ENCODE measurements at places on chromosomes 4 and X.

DNA sequence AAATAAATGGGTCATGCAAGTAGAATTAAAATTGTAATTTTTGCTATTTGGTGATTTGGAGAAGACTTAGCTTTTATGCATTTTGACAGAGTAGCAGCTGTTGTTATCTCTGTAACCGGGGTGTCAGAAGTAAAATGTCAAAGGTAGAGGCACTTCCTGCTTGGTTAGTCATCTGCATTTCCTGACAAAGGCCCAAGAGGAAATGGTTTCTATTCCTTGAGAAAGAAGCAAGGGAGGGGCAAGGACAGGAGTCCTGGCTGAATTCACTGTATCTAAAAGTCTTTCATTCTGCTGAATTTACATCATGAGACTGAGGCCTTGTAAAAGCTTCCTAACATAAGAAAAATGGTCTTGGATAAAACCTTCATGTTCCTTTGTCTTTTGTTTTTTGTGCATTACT lies 550.9 kb upstream of the BOD1L1 start:
- peak; percentile 46 for DNase-seq

- DNase-seq: peak; percentile 90
Observed at GRCh38 chrX:2325076-2325784, 175.5 kb downstream of the DHRSX start.

DNA sequence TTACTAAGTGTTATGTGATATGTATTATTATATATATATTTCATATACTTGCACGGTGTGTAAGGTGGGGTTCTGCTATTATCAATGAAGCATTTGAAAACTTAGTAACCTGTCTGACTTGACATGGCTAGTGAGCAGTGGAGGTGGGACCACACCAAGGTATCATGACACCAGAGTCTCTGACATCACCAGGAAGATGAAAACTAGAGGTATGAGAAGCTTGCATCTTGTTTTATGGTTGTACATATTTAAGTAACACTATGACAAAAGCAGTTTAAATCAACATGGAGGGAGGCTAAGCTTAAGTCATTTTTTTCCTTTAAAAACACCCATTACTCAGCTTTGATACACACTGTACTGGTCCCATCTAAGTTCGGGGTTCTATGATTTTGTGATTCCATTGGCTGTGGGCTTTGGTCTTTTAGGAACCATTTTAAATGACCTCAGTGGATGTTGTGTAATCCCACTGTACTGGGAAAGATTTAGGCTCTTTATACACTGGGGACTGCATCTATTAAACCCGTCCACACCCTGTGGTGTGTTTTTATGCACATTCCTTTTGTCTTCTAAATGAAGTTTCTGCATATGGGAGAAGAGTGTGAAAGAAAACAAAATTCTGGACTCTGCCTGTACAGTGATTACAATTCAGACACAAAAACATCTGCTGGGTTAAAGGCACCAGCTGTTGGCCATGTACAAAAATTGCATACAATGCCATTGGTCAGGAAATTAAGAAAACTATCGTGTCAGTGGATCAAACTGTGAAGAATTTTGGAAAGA lies 570.6 kb downstream of the SPRY1 start:
- no peak for DNase-seq

DNA sequence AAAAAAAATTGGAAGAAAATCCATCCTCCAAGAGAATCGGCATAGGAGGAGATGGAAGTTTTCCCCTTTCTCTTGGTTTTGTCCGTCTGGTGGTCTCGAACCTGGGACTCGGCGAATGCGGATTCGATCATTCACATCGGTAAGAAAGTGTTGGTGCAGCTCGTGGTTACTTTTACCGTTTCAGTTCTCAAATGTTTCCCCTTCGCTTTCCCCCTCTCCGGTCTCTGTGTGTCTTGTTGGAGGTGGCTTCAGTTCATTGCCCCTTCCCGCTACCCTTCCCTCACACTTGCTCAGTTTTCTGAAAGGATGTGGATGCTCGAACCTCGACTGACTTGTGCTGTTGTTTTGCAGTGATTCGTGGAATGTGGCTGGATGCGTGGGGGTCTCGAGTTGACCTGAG lies 840 bp downstream of the GRID2 start:
- DNase-seq: peak; percentile 16

GRCh38 chr4:48250980-48251379 lies 18.7 kb downstream of the TEC start:
- no peak for DNase-seq

- DNase-seq: no peak
Observed at GRCh38 chrX:70423936-70424675, 992 bp downstream of the GDPD2 start.

DNA sequence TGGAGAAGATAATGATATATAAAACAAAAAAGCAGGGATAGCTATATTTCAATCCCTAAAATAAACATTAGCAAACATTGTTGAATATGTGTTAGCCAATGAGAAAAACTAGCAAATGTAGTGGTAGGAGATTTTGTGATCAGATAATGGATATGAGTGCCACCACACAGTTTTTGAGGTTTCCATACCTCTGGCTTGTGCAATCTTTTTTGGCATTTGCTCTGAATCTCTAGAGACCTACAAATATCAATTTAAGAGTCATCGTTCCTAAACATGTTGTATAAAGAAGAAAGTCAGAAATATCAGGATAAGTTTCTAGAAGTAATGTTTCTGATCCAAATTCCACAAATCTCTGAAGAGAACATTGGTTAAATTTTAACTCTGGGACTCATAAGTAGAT lies 308.7 kb downstream of the PDGFC start:
- no peak for DNase-seq

DNA sequence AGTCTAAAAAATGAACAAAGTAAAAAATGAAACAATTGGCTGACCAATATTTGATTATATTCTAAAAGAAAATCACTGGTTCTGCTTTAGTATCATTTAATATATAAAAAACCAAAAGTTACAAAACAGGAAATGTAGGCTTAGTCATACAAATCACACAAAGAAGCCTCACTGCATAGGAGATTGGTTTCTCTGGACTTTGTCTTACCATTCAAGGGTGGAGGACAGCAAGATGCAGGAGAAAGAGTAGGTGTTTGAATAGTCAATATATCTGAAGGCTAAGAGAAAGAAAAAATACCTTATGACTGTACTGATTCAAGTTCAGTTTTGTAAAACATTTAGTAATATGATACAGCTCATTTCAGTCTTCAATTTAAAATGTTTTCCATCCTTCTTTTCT lies 28.6 kb upstream of the TAF9B start:
- DNase-seq: no peak

DNA sequence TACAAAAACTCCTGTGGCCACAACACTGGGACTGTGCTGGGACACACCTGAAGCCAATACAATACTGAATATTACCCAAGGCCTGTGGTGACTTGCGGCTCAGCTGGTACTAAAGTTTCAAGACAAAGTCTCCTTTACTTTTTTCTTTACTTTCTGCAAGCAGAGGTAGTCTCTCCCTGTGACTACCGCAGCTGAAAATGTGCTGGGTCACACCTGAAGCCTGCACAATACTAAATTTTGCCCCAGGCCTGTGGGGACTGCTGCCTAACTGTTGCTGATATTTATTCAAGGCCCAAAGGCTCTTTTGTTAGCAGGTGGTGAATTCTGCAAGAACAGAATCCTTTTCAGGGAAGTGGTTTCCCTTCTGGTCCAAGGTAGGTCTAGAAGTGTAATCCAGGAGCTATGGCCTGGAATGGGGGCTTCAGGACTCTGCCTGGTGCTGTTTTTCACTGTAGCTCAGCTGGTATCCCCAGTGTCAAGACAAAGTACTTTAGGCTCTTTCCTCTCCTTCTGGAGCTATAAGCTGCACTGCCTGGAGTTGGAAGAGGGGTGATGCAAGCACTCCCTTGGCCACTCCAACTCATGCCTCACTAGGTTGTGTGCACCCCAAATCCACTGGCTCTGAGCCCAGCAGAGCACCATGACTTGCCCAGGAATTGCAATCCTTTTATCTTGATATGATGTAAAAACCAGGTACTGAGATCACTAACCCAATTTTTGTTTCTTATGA lies 489.4 kb downstream of the TECRL start:
- DNase-seq: no peak

- DNase-seq: no peak
Observed at GRCh38 chr4:125459531-125459930, 144.8 kb downstream of the FAT4 start.

DNA sequence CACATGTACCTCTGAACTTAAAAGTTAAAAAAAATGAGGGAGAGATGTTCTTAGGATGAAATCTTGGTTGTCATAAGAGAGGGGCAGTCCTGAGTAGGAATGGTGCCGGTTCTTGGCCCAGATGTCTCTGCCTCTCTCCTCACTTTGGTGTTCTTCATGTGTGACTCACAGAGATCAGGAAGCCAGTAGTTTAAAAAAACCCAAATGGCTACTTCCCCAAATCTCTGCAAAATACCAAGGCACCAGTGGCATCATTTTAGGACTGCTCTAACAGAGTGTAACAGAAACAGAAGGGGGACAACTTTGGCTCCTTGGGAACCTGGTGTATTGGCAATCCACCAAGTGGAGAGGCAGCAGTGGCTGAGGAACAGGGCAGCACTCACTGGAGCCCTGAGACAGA lies 116.8 kb downstream of the SCD5 start:
- DNase-seq: no peak

- no peak for DNase-seq
Observed at GRCh38 chr4:153494562-153494961, 28.4 kb downstream of the TMEM131L start.

- no peak for DNase-seq
Observed at GRCh38 chr4:15992167-15992485, 29.2 kb upstream of the FGFBP2 start.

DNA sequence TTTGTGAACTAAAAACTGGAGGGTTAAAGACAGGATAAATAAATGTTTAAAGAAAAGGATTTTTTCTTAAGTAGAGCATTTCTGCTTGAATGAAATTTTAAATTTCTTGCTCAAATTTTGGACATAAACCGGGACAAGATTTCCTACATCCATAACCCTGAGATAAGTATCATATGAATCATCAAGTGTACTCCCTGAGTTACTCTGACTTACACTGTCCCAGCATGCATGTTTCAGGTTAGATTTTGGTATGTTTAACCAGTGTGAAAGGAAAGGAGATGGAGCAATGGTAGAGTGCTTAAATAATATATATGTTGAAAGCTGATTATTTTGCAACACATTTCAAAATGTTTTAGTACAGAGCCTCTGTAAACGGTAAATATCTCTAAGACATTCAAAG lies 175.2 kb downstream of the ADGRL3 start:
- DNase-seq: peak; percentile 7

DNA sequence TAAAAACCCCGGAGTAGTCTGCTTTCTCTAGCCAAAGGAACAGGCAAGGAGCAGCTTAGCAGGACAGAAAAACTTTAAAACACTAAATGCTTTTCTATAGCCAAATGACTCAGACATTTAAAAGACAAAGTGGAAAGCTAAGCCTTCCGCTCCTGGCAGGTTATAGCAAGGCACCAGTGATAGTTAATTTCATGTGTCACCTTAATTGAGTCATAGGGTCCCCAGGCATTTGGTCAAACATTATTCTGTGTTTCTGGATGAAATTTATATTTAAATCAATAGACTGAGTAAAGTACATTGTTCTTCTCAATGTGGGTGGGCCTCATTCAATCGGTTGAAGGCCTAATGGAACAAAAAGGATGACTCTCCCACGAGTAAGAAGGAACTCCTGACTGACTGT lies 885.7 kb upstream of the ADGRL3 start:
- peak; percentile 16 for DNase-seq

DNA sequence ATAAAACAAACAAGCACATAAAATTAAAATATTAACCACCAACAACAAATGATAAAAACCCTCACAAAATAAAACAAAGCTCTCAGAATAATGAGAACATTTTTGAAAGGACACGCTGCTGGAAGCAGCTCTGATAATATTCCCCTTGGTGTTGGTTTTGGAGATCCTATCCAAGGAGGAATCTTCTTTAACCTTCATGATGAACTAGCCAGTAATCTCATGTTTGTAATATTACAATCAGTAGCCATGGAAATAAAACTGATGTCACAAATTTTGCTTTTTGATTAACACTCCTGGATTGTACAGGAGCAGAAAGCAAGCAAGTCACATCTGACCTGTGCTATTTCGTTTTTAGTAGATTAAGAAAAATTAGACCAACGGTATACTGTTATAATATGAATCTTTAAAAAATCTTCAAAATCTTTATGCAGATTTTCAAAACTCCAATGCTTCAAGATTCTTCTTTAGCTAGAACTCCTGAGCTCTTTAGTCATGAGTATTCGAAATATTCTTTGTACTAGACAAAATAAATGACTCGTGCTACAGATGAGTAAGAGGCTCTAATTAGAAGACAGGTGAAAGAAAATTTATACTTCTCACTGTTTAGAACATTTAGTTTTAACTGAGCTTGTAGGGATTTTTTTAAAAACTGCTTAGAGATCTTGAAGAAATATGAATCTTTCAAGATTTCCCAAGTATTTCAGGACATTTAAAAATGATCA lies 154.1 kb downstream of the RASL11B start:
- DNase-seq: no peak

DNA sequence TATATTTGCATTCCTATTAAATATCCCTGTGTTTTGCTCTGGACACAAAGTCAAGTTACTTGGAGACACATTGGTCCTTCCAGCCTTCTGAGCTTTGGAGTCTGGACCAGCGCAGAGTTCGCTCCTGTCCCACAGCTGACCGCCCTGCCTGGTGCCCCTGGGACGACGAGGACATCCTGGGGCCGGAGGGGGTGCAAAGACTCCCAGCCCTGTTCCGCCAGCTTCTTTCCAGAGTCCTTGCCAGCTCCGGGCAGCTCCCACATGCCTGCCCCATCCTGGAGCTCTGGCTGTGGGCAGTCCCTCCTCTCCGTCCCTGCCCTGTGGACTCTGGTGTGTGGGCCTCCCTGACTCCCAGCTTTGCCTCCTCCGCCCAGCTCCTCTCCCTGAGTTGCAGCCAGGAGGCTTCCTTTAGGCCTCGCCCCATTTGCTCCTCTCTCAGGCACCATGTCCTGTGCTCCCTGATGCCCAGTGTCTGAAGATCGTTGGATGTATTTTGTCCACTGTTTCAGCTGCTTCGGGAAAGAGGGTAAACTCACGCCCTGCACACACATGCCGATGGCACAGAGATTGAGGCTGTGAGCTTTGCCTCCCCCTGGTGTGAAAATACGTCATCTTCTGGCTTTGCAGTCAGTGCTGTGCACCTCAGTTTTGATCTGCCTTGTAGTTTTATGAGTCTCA lies 4.9 kb upstream of the PCGF3 start:
- DNase-seq: no peak

- no peak for DNase-seq
Observed at GRCh38 chr4:56874923-56875322, 32.8 kb upstream of the REST start.

GRCh38 chr4:168722391-168722790 lies 225.5 kb downstream of the PALLD start:
- peak; percentile 47 for DNase-seq

DNA sequence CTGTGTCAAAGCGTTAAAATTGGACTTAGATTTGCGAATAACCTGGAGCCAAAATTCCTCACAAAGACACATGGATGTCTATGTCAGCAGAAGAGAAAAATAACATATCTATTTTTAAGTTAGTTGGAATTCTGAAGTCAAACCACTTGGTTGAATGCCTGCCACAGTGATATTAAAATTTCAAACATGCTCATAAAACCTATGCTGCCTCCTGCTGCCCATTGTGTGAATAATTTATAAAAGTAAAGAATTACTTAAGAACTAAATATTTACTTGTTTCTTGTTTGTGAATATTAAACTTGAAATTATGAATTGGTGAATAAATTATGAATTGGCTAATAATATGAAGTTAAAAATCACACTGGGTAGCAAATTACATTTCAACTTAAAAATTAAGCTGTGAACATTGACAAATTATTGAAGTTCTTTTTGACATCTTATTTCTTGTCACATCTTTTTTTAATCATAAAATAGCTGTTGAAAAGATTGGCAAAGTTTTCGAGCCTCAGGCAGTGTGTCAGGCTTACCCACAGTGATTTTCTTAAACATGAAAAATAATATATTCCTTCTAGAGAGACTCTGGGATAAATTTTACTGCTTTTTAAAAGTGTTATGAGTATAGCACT lies 35.4 kb downstream of the FABP2 start:
- peak; percentile 88 for DNase-seq

All from astrocyte of the spinal cord (primary cell).